DMS79 (cell line): ENCODE measurements at places on chromosomes 4 and X.

GRCh38 chrX:55648434-55648833 is 25.2 kb downstream of the FOXR2 start:
- no peak for DNase-seq

GRCh38 chr4:87680271-87680670 is 30.2 kb downstream of the DMP1 start:
- no peak for DNase-seq

- DNase-seq: no peak
Measured at GRCh38 chr4:71417150-71417549, 78.3 kb downstream of the SLC4A4 start.

DNA sequence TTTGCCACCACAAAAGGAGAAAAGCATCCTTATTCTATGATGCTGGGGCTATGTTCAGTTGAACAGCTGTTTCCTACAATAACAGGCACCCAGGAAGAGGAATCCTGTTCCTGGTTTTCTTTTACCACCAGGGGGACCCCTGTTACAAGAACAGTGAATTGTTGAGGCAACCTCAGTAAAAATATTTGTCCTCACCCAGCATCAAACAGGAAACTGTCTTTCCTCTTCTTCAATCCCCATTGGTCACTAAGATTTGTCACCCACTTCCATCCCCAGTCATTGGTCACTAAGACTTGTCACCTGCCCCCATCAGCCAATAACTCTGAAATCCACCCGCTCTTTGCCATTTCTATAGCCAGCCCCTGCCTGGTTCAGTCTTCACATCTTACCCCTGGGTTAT is 143.5 kb upstream of the GALNT7 start:
- DNase-seq: no peak

GRCh38 chr4:158523990-158524535 is 2.4 kb downstream of the RXFP1 start:
- DNase-seq: no peak

DNA sequence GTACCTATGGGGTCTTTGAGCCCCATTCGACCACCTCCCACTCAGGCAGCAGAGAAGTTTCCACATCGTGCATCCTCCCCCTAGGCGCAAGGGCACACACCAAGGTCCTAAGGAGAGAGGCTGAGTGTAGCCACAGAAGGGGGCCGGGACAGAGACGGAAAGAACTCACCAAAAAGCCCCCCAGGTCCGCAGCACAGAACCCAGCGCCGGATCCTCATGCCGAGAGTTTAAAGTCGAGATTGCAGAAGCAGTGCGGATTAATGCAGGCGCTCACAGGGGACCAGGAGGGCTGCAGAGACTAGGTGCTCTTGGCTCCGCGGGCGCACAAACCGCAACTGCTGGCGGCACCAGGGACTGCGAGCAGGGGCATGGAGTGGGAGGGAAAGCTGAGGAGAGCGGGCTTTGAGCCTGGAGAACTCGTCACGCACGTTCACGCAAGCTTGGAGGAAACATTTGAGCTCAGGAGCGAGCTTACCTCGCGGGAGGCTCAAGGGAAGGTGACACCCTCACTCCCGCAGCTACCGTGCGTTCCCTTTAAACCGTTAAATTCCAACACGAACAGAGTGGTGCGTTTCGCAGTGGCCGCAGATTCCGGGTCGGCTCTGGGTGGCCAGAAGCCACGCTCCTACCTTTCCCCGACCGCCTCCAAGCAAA is 8.5 kb downstream of the NKX3-2 start:
- DNase-seq: no peak
